ENCODE measurements at places on chromosomes 7 and 10.

DNA sequence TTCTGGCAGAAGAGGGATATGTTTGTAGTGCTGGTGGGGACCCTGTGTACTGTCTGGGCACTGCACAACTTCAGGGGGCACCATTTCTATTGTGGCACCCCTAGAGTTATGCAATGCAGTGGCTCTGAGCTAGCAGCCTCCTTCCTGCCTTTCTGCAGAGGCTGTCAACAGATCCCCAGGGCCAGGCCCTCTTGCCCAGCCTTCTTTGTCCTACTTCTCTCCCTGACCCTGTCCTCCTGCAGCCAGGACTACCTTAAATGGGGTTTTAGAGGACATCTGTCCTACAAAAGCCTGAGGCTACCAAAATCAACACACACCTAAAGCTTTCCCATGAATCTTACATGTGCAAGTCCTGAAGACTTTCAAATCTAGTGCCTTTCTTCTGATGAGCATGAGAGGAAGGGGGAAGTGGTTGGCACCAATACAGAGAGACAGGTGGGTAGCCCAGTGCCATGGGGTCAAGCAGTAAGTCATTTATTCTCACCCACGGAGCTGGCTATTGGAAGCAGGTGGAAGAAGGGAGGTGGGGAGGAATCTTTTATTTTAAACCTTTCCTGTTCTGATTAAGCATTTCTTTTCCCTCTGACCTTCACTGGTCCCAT lies 2.4 kb downstream of the SPOCK2 start:
- no peak for DNase-seq

DNA sequence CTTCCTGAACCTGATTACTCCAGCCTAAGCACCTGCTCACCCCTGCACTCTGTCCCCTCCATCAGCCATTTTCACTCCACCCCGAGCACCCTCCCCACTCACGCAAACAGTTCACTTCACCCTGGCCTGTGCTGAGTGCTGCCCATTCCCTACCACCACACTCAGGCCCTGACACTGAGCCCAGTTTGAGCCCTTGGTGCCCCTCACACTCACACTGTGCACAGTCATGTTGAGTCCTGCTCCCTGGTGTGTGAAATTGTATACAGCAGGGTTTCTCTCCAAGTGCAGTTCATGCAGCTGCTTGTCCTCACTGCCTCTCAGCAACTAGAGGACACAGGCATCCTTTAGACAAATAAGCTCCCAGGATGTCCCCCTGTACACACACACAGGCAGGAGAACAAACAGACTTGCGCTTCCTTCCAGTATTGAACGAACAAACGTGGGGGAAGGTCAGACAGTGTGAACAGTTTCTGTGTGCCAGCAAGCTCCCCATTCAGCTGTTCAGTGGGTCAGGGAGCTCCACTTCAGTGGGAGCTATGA lies 6.8 kb downstream of the MYO1G start:
- peak; percentile 42 for DNase-seq

DNA sequence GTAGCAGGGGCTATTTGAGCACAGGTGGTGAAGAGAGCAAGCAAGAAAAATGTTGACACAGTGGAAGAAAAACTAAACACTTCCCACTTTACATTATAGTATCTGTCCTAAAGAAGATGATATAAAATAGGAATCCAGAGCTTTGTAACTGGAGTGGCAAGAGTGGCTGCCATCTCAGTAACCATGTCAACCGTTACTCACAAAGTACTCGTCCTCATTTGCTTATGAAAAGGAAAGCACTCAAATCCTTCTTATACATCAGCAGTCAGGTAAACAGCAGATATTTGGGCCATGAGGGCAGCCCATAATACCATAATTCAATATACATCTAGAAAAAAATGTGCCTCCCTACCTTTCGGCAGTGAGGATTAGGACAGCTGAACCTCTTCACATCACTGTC lies 70.1 kb downstream of the RNF216 start:
- DNase-seq: no peak

- DNase-seq: no peak
Observed at GRCh38 chr7:46775776-46776175, 806.1 kb downstream of the TNS3 start.

- no peak for DNase-seq
Observed at GRCh38 chr7:76351372-76351771, 7.4 kb downstream of the YWHAG start.

DNA sequence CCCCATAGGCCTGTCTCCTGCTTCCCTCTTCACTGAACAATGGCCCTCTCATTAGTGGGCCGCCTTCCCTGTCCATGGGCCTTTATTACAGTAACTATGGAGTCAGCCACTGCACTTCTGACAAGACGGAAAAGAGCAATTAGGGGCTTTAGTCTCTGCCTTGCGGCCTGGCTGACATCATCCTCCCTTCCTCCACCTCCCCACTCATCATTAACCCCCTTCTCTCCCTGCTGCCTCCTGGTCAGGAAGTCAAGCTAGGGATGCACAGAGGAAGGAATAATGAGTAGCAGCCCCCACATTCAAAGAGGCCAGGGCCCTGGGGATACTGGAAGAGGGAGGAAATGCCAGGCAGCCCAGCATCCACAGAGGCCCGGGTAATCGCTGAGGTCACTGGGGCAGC lies 101.6 kb upstream of the PLXNA4 start:
- DNase-seq: no peak

DNA sequence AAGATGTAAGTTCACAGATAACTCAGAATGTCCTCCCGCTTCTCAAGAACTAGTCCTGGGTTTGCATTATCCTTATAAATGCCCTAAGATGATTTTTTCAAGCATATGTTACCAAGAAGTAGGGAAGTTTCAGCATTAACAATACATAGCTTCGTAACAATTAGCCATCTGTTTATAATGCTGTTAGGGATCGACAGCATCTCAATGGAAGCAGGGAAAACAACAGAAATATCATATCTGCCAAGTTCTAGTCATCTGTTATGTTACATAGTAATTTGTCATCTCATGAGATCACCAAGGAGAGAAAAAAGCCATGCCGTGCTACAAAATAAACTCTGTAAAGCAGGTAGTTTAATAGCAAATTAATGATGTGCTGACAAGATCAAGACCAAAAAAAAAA lies 731.5 kb upstream of the C7orf33 start:
- DNase-seq: no peak

GRCh38 chr7:151884312-151885201 lies 7.6 kb upstream of the PRKAG2 start:
- DNase-seq: no peak

- DNase-seq: no peak
Observed at GRCh38 chr7:26112203-26112740, 39.7 kb upstream of the NFE2L3 start.

DNA sequence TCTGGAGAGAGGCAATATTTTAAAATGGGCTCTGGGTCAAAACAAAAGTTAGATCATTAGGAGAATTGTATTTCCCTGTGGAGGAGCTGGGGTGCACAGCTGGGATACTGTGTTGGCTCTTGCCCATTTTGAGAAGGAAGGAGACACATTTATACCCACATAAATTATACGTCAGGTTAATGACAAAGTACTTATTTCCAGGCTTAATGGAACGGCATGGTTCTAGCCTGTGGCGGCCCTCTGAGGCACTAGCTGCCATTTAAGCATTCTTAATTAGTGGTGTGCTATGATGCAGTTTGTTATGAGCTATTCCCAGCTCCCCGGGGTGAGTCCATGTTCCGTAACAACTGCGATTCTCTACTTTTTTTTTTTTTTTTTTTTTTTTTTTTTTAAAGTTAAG lies 193.5 kb downstream of the SEC23IP start:
- DNase-seq: peak; percentile 6

DNA sequence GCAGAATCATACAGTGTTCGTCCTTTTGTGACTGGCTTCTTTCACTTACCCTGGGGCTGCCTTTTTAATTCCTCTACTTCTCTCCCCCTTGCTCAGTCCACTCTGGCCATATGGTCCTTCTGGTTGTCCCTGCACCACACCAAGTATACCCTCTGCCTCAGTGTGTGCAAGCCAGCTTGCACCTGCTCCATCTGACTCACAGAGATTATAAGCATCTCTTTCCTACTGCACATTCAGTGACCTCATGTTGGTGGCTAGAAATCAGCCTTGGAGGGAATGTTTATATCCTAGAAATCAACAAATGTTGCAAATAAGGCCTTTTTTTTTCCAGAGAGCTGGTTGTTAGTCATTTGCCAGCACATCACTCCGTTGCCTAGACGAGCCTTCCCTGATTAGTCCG lies 67.5 kb upstream of the C10orf90 start:
- no peak for DNase-seq

DNA sequence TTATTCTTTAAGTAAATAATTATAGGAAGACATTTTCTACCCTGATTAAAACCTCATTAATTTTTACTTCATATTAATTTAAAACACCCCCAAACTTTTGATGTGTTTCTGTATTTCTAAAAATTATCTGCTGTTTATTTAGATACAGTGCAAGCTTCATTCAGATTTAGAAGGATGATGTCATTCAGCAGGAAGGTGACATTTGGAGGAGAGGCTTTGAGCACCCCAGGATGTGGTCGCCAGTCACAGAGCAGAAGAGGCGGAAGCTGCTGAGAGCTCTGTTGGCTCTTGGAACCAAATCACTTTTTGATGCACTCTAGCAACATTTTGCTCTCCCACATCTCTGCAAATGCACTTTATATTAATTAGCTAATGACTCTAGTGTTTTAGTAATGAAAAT lies 233.9 kb upstream of the CACNA2D1 start:
- no peak for DNase-seq

DNA sequence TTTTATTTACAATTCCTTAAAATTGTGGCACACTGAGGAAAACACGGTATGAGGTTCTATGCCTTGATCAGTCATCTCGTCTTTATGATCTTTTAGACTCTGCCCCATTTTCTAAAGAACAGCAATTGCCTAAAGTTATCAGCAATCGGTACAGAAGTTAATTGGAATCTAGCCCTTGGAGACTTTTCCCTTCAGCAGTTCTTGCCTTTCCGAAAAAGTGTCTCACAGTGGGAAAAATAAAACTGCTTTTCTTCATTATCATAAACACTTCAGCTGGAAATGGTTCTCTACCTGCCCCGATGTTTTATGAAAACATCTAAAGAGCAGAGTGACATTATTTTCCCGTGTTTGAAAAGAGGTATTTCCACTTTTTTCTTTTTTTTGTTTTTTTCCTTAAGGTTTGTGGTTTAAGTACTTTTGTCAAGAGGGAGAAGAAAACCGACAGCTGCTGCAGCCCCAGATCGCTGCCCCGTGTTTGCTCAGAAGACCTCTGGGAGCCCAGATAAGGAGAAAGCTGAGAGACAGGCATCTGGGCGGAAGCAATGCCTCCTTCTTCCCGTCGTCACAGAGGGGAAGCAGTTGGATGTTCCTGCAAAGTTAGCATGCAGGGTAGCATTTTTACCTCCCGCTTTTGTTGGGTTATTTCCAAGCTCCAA lies 149.7 kb downstream of the FRMD4A start:
- no peak for DNase-seq

GRCh38 chr7:152313831-152314604 lies 121.8 kb downstream of the KMT2C start:
- peak; percentile 90 for DNase-seq

DNA sequence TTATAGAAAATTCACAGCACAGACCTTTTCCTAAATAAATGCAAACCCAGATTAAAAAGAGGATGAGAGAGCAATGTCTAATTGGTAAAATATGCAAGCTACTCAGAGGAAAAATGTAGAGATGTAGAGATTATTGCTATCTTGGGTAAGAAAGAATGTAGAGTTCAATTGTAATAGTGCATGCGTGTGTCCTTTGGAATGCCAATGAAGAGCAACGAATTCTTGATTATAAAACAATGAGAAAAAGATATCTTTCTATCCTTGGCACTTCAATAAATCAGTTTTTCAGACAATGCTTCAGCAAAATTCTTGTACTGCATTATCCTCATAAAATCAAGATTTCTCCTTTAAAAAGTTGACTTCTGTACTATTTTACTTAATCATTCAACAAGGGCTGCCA lies 50.9 kb downstream of the SEMA3D start:
- DNase-seq: no peak

GRCh38 chr10:130196511-130197487 lies 60.6 kb downstream of the GLRX3 start:
- no peak for DNase-seq

DNA sequence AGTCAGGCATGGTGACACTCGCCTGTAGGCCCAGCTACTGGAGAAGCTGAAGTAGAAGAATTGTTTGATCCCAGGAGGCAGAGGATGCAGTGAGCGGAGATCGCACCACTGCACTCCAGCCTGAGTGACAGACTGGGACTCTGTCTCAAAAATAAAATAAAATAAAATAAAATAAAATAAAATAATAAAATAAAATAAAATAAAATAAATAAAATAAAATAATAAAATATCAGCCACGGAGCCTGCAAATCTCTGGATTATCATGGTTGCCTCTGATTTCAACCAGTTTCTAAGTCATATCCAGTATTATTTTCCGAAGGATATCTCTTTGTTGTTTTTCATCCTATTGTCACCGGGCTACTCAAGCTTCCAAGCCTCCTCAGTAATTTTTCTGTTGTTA lies 51.7 kb upstream of the FZD8 start:
- no peak for DNase-seq

DNA sequence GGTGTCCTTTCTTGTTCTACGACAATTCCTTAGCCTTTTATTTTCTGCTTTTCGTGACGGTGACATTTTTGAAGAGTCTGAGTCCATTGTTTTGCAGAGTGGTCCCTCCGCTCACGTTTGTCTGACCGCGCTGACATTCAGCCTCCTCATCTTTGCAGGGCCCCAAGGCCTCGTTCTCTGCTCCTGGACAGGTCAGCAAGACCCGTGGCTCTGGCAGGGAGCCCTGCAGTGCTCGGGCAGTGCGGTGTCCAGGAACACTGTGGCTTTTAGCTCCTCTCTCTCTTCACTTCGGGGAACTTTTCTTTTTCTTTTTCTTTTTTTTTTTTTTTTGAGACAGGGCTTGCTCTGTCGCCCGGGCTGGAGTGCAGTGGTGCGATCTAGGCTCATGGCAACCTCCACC lies 142.5 kb downstream of the DNAJB6 start:
- no peak for DNase-seq

DNA sequence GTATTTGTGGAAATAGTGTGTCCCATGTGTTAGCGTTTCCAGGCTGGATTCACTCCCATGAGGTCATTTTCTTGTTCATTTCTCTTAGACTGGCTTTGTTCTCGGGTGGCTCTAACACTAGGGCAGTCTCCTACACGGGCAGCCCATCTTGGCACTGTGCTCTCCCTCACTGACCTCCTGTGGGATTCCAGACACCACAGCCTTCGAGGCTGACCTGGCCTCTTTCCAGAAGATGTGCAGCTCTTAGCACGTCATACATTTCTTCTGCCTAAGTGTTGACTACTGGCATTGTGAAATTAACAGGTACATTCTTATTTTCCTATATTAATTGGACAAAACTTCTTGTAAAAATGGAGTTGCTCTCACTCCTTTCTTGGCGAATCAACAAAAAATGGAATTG lies 72.8 kb downstream of the INSYN2A start:
- no peak for DNase-seq

GRCh38 chr10:124063750-124064603 lies 29.4 kb downstream of the CHST15 start:
- DNase-seq: no peak

GRCh38 chr7:148688526-148688925 lies 10.2 kb upstream of the CUL1 start:
- DNase-seq: no peak

GRCh38 chr7:112510001-112510742 lies 29.4 kb downstream of the LSMEM1 start:
- DNase-seq: no peak

Measured in COR-L47 (cell line).